ENCODE measurements at places on chromosomes 13 and 19.

- DNase-seq: no peak
Measured at GRCh38 chr13:94902722-94903407, 190.5 kb upstream of the SOX21 start.

DNA sequence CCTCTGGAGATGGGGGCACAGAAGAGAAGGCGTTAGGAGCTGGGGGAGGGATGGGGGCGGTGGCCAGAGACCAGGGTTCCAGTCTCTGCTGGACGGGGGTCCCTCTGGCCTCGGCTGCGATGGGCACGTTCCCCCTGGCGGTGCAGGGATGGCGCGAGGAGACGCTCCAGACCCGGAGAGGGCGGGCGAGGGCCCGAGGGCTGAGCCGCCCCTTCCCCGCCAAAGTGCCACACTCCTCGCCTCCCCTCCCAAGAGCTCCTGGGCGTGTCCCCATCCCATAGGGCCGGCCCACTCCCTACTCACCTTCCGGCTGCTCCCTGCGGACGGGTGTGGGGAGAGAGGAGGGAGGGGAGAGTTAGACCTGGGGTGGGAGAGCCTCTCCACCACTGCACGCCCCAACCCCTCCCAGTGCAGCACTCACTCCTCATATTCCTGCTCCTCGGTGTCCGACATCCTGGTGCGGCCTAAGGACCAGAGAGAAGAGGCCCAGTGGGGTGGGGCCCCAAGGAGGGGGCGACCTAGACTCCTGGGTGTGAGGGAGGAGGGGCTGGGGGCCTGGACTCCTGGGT lies 2.2 kb downstream of the TNNT1 start:
- no peak for DNase-seq

DNA sequence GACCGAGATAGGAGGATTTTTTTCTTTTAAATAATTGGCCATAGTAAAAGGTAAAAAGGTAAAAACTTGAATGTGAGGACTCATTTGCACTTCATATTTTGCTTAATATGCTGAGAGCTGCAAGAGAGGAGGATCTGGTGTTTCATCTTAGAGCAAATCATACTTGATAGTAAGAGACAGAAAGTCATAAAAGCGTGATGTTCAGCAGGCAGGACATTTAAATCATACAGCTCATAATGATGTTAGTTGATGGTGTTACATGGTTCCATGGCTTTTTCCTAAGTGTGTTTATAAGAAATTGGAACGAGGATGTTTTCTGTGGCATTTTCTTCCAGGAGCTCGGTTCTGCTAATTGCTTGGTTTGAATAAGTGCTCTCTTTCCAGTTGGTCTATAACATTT lies 16.3 kb downstream of the ATP11A start:
- no peak for DNase-seq

DNA sequence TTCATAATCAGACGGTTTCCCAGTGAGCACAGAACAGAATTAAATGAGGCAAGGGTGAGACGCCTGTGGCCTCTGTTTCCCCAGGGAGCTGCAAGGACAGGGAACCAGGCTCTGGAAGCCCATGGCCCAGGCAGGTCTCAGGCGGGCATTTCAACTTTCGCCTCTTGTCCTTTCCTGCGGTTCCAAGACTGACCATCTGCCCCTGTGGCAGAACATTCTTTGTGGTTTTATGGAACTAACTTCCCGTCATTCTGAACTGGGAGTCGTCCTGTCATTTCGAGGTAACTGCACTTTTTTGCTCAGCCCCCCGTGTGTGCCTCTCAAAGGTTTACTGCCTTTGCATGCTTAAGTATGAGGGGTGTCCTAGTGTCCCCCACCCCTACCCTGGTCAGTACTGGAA lies 70.9 kb downstream of the KL start:
- DNase-seq: no peak

DNA sequence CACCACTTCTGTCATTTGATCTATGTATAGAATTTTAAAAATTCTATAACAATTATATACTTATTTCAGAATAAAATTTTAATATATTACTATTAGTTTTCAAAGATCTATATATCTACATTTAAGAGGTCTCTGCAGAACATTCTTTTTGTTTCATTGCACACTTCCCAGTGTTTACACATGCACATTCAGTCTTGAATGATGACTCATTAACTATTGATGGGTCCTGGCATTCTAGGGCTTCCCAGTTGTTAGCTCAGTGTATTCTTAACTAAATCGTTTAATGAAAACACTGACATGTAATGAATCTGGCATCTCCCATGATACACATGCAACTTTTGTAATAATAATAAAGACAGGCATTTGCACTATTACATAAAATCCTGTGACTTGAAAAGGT lies 324.6 kb downstream of the KLF12 start:
- no peak for DNase-seq

DNA sequence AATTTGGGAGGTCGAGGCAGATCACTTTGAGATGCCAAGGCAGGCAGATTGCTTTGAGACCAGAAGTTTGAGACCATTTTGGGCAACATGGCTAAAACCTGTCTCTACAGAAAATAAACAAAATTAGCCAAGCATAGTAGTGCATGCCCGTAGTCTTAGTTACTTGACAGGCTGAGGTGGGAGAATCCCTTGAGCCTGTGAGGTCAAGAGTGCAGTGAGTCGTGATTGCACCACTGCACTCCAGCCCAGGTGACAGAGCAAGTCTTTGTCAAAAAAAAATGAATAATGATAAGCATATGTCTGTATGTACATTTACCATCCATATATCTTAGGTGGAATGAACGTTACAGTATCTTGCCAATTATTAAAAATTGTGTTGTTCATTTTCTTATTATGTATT lies 2447.7 kb downstream of the PCDH9 start:
- no peak for DNase-seq

GRCh38 chr13:101149735-101150384 lies 266.4 kb downstream of the NALCN start:
- no peak for DNase-seq

- no peak for DNase-seq
Measured at GRCh38 chr13:22877421-22877820, 303.4 kb upstream of the SGCG start.

DNA sequence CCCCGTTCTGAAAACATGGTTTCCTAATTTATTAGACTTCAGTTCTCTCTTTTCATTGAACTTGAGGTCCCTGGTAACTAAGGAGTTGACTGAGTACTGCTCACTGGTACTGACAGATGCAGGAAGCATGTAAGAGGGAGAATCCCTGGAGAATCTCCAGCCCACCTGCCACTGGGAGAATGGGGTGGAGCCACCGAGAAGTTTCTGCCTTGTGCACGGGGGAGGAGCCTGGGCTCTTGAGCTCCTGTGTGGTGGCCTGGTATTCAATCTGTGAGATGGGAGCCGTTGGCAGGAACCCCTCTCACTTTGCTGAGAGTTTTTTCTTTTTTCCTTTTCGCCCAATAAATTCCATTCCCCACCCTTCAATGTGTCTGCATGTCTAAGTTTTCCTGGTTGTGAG lies 13.2 kb upstream of the AKAP11 start:
- DNase-seq: no peak

GRCh38 chr19:16514383-16515019 lies 18.3 kb downstream of the C19orf44 start:
- no peak for DNase-seq

DNA sequence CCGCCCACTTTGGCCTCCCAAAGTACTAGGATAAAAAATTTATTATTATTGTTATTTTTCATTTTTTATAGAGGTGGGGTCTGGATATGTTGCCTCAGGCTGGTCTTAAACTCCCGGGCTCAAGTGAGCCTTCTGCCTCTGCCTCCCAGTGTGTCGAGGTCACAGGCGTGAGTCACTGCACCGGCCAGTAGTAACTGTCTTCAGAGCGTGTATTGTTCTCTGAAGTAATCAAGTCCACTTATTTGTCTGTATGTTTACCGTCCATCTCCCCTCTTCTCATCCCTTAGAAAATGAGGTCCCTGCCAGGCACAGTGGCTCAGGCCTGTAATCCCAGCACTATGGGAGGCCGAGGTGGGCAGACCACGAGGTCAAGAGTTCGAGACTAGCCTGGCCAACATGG lies 18.2 kb upstream of the SULT2B1 start:
- DNase-seq: peak; percentile 5

DNA sequence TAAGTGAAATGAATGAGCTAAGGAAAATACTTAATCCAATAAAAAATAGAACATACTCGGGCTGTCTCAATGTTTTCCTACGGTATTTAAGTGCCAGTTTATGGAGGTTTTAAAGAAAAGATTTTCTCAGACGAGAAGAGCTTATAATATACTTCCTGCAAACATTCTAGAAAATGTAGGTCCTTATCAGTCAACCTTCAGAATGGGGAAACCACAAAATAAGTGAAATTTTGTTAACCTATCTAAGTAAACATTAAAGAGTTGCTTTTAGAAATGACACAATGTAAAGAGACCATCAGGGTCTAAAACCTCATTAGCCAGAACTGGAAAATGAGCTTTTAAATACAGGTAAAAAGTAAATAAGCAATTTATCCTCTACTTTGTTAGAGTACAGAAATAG lies 12.1 kb downstream of the MIR17HG start:
- DNase-seq: no peak

- peak; percentile 94 for DNase-seq
Measured at GRCh38 chr19:2540646-2541454, 64.9 kb downstream of the GADD45B start.

GRCh38 chr13:114275304-114275703 lies 6.1 kb upstream of the UPF3A start:
- no peak for DNase-seq

DNA sequence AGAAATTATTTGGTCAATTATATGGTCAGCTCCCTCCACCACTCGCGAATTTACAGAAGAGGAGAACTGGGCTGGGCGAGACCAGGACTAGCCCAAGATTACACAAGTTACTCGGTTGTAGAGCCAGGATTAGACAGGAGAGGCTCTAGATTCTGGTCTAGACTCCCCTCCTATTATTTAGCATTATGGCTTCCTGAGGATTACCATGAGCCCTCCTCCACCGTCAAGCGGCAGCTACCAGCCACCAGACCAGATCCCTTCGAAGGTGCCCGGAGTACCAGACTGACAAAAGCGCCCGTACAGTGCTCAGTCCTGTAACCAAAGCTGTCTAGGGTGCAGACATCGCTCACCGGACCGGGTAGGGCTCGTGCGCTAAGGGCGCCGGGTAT lies 497 bp upstream of the MLNR start:
- no peak for DNase-seq

GRCh38 chr13:60148918-60149317 lies 14.8 kb downstream of the DIAPH3 start:
- no peak for DNase-seq

- DNase-seq: no peak
Measured at GRCh38 chr13:83796364-83796763, 85.9 kb downstream of the SLITRK1 start.

DNA sequence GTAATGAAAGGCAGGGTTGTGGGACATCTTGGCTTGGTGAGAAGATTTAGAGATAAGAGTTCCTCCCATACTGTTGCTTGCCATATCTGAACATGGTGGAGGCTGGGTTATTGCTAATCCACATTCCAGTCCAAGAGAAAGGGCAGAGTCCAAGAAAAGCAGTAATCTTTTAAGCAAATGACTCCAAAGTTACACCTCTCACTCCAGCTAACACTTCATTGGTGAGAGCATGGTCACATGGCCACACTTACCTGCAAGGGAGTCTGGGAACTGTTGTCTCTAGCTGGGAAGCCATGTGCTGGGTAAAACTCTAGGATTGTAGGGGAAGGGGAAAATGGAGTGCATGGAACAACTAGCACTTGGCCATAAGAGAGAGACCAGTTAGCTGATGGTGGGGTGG lies 5.6 kb downstream of the C19orf81 start:
- DNase-seq: no peak

DNA sequence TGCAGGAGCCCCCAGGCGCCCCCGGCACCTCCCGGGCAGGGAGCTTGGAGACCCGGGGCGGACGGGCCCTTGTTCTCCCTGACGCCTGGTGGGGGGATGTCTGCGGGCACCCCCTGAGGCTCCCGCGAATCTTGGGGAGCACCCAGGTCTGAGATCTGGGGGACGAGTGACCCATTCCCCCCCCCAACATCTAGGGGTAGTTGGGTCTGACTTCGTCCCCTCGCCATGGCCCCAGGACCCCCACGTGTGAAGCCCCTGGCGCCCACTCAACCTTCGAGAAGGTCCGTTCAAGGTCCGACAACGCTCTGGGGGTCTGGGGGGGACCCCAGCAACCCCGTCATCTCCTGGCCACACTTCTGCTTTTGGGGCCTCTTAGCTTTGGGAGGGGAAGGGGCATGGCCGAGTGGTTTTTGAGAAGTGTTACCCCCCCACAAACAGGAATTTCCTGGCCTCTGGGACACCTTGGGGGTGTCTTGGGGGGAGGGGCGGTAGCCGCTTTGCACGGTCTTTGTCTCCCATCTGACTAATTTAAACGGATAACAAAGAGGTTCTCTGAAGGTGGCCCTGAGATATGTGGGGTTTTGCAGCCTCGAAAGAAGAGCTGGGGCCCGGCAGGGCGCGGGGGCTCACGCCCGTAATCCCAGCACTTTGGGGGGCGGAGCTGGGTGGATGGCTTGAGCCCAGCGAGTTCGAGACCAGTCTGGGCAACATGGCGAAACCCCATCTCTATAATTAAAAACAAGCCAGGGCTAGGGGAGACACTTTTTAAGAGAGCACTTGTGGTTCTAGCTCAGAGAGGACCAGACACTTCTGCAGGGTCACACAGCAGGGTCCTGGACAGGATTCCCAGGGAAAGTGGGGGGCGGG lies 608 bp downstream of the CNN2 start:
- DNase-seq: no peak

- DNase-seq: no peak
Measured at GRCh38 chr13:106261450-106261849, 274.0 kb downstream of the EFNB2 start.

GRCh38 chr13:34863360-34864135 lies 78.5 kb upstream of the NBEA start:
- DNase-seq: no peak

- no peak for DNase-seq
Measured at GRCh38 chr13:26185720-26186117, 36.4 kb downstream of the RNF6 start.

- no peak for DNase-seq
Measured at GRCh38 chr19:14058182-14059092, 3.4 kb downstream of the PALM3 start.

All from Right ventricle myocardium superior (tissue), 1 donor.